ENCODE measurements at places on chromosomes 11 and 22. TPM values are rescaled to one million over a fixed set of nuclear protein-coding genes. Genes with fewer than 3 reads are reported as not detected.

DNA sequence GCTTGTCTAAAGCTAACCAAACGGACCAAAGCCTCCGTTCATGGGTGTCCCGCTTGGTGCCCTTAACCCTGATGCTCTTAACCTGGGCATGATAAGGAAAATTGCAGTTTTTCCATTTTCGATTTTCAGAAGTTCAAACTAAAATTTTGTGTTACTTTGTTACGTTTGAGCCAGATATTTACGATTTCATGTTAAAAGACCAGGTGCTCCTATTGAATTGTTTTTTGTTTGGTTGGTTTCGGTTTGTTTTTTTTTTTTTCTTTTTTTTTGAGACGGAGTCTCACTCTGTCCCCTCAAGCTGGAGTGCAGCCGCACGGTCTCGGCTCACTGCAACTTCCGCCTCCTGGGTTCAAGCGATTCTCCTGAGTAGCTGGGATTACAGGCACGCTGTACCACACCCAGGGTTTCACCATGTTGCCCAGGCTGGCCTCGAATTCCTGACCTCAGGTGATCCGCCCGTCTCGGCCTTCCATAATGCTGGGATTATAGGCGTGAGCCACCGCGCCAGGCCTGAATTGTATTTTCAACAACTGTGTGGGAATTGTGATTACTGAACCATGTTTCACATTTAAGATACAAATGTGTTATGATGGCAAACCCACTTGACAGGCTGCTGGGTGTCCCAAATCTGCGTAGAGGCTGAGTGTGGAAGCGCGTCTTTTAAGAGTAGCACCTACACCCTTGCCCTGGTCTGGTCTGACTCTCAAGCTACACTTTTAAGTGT, 864 bp upstream of the USP28 start:
- no peak for DNase-seq

- peak; percentile 31 for DNase-seq
Measured at GRCh38 chr22:48644108-48644507, 1183.6 kb downstream of the BRD1 start.

DNA sequence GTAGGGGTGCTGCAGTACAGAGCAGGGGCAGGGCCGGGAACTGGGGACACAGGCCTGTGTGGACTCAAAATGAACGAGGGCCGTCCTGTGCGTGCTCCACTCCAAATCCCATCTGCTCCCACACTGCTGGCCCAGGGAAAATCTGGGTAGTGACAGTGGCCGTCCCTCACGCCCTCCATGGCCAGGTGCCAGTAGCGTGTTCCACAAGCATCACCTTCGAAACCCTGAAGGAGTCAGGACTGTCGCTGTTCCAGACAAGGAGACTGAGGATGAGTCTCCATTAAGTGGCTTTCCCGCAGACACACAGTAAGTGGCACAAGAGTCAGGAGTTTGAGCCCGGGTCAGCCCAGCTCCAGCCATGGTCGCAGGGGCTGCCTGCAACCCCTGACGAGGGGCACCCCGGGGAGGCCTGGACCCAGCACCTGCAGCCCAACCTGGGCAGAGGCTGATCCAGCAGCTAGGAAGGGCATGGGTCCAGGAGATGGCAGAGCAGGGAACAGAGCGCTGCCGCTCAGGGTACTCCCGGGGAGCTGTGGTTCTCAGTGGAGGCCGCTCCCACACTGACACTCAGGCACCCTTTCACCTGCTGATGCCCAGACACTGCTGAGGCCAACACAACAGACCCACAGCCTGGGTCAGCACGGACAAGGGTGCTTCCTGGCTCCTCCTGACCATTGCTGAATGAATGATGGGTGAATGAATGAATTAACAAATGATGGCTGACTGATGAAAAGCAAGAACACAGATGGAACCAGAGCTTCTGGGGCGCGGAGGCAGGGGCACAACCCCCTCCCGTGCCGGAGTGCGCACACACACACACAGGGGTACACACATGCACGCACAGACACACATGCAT, 35.3 kb downstream of the IGF2 start:
- DNase-seq = no peak

Gene MPEG1
- total RNA-seq = not detected

Gene PLAAT4
- total RNA-seq = 11.9 TPM

Gene PKDREJ
- under 0.01 TPM for total RNA-seq
